Jurkat, Clone E6-1 (cell line): ENCODE measurements at places on chromosomes 13 and 19.

GRCh38 chr13:32447894-32448623, 20.1 kb upstream of the N4BP2L1 start:
- no peak for DNase-seq

DNA sequence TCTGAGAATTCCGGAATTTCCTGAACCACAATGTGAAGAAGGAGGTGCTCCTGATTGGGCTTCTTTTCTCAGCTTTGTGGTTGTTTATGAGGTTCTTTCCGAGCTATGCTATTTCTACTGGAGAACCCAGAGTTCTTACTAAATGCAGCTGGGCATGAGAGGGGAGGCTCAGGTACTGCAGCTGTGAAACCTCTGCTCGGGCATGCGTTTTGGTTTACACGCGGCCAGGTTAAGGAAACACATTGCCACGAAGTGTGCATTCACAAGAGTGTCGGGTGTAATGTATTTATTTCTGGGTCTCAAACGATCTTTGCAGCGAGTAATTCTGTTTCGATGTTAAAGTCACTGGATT, 661 bp upstream of the MIR17HG start:
- no peak for DNase-seq

DNA sequence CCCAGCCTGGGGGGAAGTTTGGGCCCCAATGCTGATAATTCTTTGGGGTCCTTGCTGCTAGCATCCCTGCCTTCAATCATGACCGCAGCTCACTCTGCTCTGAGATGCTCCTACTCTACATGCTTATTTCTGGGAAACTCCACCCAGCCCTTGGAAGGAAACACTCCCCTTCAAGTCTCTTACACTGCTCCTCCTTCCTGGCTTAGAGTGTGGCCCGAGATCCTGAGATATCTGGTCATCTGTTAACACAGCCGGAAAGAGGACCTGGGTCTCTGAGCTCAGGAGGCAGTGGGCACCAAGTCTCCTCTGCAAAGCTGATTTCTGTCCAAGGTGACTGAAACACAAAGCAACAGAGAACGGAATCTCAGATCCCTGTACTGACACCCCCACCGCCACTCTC, 33.0 kb downstream of the CYP4F2 start:
- DNase-seq = no peak

GRCh38 chr13:110210604-110210985, 96.4 kb downstream of the COL4A1 start:
- DNase-seq = no peak

DNA sequence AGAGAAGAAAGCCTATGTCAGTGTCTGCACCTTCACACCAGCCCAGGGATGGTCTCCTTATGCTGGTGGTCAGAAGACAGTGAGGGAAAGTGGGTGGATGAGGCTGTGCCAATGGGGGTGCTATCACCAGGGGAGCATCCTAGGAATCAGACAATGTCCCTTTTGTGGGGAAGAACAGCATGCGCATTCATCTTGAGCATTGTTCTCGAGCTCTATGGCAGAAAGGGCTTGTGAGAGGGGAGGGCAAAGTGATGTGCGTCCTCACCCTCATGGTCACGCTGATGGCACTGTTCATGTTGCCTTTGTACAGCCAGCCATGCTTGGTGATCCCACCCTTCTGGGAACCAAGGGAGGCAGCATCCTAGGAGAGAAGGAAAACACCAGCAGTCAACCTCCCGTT, 56.1 kb downstream of the DOCK9 start:
- DNase-seq = no peak

GRCh38 chr19:48644839-48645619, 958 bp downstream of the CA11 start:
- peak; percentile 80 for DNase-seq

GRCh38 chr13:75685239-75685697, 49.1 kb downstream of the LMO7 start:
- no peak for DNase-seq

GRCh38 chr13:76289558-76289957, 596.6 kb downstream of the KCTD12 start:
- DNase-seq = no peak

DNA sequence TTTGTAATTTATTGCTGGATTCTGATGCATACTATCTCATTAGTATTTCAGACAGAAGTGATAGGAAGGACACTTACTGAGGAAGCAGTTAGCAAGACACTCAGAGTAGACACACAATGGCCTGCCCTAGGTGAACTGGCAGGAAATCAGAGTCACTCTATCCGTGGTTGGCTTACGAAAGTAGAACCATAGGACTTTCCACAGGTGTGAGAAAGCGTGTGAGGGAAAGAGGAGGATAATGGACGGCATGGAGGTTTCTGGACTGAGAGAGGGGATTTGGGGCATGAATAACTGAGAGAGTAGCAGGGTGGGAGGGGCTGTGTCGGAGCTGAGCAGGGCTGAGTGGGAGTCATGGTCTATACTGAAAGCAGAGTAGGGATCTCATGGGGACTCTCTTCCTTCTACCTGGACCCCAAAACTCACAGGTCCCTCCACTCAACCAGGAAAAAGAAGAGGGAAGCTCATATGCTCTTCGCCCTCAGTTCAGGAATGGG, 18.7 kb upstream of the EID2 start:
- DNase-seq = no peak

DNA sequence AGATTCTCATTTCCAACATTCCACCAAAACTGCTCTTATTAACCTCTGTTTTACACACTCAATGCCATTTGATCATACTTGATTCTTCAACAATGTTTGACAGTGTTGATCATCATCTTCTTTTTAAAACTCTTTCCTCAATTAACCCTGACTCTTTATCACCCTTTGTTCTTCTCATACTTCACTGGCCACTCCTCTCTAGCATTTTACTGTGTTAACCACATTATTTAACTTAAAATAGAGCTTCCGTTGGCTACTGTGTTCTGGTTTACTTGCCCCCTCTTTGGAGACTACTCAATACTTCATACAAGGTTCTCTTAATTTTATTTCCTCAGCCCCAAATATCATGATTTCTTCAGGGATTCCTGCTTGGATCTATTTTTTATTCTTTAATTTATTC, 121.1 kb upstream of the SPRY2 start:
- no peak for DNase-seq

GRCh38 chr13:63910511-63910910, 2494.9 kb upstream of the PCDH20 start:
- peak; percentile 1 for DNase-seq

DNA sequence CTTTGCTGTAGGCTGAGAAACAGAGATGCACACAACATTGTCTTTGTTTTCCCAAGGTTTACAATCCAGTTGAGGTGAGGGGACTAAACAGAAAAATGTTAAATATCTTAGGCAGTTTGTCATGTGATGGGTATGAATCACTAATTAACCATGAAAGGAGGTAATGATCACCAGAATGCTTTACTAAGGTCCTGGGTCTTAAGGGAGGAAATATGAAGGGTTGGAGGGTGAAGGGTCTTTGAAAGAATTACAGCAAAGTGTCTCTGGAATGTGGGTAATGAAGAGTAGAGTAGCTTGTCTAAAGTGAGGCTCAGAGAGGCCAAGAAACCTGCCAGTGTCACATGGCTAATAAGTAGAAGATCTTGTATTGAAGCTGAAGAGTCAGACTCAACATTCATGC, 19.0 kb downstream of the BIVM start:
- no peak for DNase-seq

GRCh38 chr13:61466280-61466679, 50.6 kb upstream of the PCDH20 start:
- DNase-seq = no peak
